Pancreas (tissue), 10 donors: ENCODE measurements at places on chromosomes 1 and 21. TPM values are rescaled to one million over a fixed set of nuclear protein-coding genes. Genes with fewer than 3 reads are reported as not detected.

- no peak for DNase-seq
Observed at GRCh38 chr21:28771790-28772501, 220.7 kb downstream of the LTN1 start.

- DNase-seq = no peak
Observed at GRCh38 chr1:213820362-213821149, 167.2 kb upstream of the PROX1 start.

GRCh38 chr1:67958472-67958871, 92.0 kb downstream of the DIRAS3 start:
- no peak for DNase-seq

GRCh38 chr1:25978403-25978802, 19.5 kb downstream of the PAFAH2 start:
- no peak for DNase-seq

DNA sequence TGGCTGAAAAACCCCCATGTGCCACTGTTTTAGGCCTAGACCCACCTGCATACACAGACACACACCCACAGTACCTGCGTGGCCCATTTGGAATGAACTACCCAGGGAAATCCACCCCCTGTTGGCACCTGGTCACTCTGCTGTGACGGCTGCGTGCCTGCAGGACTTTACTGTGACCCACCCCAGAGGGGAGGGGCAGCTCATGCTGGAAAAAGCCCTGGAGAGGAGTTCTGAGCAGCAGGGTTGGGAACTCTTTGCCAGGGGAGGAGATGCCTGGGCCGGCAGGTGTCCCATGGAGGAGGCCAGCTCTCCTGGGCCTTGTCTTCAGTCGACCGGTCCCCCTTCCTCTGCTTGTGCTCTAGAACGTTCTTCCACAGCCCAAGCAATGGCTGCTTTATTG, 87.3 kb upstream of the CSF3R start:
- no peak for DNase-seq

GRCh38 chr1:43366601-43367025, 1.2 kb downstream of the ELOVL1 start:
- no peak for DNase-seq

- no peak for DNase-seq
Observed at GRCh38 chr1:2239013-2239370, 10.9 kb downstream of the SKI start.

DNA sequence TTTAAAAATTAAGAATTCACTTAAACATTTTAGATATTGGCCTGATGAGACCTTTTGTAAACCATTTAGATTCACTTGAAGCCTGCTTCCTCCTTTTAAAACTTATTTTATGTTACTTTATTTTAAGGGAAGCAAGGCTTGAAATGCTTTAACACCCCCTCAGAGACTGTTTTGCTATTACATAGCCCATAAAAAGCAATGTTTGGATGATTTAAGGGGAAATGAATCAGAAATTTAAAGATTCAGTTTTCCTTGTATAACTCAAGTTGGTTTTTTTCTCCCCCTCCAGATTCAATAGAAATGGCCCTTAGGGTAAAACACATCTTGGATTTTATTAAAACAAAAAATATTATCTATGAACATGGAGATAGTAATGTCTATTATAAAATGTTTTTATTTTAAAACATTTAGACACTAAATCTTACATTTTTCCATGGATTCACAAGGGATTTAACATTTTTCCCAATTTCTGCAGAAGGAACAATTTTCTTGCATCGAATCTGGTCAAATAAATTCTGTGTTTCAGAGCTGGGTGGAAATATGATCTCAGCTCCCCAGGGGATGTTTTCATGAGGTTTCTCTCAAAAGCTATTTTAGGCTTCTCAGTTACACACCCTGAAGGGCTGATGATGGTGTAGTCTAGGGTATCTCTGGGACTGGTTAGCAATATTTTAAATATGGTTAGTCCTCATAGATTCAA, 69.3 kb upstream of the WARS2 start:
- no peak for DNase-seq

GRCh38 chr1:177863796-177864195, 106.1 kb downstream of the SEC16B start:
- DNase-seq = no peak

The KIF26B gene
- 0.27 TPM for polyA plus RNA-seq

The NBPF10 gene
- 0.65 TPM for polyA plus RNA-seq
